ENCODE measurements at places on chromosomes 3 and 15.

DNA sequence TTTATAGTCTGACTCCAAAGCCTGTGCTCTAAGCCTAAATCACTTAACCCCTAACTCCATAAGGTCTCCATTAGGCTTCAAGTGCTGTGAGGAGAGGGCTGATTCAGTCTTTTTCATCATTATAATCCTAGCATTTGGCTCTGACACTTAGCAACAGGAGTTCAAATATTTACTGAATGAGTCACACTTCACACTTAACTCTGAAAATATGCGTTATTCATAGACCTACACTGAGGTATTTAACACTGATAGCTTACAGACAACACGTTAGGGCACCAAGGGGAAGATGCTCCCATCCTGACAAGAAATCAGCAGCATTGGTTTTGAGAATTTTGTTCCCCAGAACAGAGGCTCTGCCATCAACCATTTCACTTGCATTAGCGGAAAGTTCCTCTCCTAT lies 53.5 kb downstream of the MSL2 start:
- DNase-seq: no peak

- DNase-seq: no peak
These were observed 10.6 kb upstream of the ITPKA start for GRCh38 chr15:41483115-41483514.

GRCh38 chr3:51813539-51813938 lies 34.5 kb upstream of the IQCF6 start:
- DNase-seq: no peak

DNA sequence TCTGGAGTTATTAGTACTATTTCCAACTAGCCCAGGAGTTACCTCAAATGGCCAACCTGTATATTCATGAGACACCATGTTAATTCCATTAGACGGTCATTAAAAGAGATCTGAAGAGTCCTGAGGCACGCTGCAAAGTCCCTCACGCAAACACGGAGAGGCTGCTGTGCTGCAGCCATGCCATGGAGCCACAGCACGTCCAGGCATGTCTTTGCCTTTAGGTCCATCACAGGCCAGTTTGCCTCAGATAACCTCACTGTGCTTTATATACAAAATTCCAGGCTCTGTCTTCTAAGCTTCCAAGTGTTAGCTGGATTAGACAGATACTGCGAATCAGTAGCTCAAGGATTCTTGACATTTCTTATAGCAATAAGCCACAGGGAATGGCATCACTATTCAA lies 9.8 kb upstream of the PLAAT1 start:
- no peak for DNase-seq

GRCh38 chr3:141287326-141287725 lies 55.7 kb downstream of the PXYLP1 start:
- DNase-seq: no peak

DNA sequence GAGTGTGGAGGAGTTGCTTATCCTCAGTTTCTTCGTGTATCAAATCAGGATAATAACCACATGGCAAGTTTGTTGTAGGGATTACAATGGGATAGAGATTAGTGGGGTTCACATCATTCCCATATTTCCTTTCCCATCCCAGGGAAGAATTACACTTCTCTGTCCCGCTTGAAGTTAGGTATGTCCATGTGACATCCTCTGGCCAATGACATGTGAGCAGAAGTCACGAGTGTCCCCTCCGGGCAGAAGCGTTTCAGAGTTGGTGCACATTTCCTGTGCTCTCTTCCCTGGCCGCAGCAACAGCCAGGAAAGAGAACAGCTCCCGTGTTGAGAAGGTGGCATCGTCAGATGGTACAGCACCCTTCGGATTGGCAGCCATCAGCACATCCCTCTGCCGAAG lies 36.7 kb upstream of the HES1 start:
- DNase-seq: no peak

- DNase-seq: no peak
These were observed 895.5 kb downstream of the ROBO2 start for GRCh38 chr3:77935418-77935817.

DNA sequence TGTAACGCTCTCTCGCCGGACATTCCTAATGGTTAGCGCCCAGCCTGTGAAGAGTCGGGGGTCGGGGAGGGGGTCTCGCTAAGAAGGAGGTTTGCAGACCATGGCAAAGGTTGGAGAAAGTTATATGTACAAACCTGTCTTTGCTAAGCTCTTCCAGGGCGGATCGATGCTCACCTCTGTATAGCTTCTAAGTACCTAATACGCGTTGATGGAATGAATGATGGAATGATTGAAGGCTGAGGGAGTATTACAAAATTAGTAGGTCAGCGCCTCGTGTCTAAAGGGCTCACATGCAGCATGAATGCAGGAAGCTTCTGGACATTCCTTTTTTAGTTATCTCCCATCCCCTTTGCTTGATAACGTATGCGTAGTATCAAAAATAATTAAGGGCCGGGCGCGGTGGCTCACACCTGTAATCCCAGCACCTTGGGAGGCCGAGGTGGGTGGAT lies 305 bp upstream of the KPNA1 start:
- DNase-seq: no peak

DNA sequence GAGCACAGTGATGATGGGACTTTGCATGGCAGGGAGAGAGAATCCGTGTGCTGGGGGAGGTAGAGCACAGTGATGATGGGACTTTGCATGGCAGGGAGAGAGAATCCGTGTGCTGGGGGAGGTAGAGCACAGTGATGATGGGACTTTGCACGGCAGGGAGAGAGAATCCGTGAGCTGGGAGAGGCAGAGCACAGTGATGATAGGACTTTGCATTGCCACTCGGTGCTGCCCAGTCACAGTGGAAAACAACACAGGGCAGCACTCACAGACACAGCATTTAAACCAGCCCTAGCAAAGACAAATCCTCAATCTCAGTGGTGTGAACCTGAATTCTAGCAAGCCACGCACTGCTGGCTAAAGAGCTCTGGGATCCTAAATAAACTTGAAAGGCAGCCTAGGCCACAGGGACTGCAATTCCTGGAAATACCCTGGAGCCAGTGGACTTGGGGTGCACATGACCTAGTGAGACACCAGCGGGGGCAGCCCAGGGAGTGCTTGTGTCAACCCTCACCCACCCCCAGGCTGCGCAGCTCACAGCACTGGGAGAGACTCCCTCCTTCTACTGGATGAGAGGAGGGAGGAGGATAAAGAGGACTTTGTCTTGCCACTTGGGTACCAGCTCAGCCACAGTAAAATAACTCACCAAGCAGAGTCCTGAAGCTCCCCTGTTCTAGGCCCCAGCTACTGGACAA lies 23.4 kb upstream of the TNK2 start:
- no peak for DNase-seq

DNA sequence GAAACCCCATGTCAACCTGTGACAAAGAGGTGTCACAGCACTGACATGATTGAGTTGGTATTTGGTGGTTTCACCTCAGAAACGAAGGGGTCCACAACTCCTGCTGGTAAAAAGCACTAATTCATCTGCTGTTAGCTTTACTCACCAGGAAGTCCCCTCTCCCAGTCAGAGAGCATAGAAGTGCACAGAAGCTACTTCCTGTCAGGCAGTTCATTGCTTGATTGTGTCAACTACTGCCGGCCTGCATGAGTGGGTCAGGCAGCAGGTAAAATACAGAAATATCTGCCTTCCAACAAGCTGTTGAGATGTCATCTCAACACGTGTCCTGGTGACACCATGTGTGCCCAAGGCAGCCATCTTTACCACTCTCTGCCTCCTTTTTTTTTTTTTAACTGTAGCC lies 596.6 kb upstream of the NR2F2 start:
- no peak for DNase-seq

GRCh38 chr3:147551491-147551890 lies 142.3 kb downstream of the ZIC1 start:
- DNase-seq: no peak

- DNase-seq: no peak
These were observed 18.4 kb downstream of the KLF15 start for GRCh38 chr3:126338790-126339288.
